Epithelial cell of proximal tubule (primary cell): ENCODE measurements at places on chromosomes 11 and 22. TPM values are rescaled to one million over a fixed set of nuclear protein-coding genes. Genes with fewer than 3 reads are reported as not detected.

The HEPN1 gene
- not detected in 2 replicates for total RNA-seq

The TEX54 gene
- total RNA-seq: not detected in 2 replicates

The VPS37C gene
- 15.7 and 21.5 TPM in 2 replicates for total RNA-seq

The XBP1 gene
- total RNA-seq: 147 and 153 TPM in 2 replicates

The BCO2 gene
- total RNA-seq: 0.29 and 0.52 TPM in 2 replicates

The FGF4 gene
- total RNA-seq: not detected in 2 replicates

The LSP1 gene
- total RNA-seq: 0.58 TPM in 1 of 2 replicates, not detected in the other

DNA sequence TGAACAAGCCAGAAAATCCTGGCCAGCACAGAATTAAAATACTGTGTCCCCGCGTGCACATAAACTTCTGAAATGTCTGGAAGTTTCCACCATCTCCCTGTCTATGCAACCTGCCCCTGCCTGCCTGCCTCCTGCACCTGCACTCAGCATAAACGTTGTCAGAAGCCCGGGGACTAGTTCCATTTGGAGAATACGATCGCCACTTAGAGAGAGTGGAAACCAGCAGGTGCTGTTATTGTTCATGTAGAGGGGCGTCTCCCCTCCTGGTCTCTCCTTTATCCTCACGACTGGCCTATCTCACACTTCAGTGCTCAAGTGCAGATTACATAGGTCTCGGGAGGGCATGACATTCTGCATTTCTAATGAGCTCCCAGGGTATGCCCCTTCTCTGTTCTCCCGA lies 35.6 kb downstream of the MPPED1 start:
- DNase-seq: no peak

DNA sequence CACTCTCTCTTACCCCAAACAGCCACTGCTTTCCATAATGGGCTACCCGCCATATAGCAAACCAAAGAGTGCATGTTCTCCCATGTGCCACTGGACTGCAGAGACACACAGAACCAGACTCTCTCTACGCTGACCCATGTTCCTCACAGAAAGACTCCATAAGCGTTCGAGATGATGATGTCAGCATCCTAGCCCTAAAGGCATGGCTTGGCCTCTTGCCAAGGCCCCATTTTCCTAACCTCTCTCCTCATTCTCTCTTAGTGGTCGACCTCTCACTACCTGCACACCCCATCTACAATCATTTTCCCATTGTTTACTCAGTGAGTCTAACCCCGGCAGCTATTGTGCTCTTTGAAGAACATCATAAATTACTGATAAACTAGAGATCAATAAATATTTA lies 4.9 kb downstream of the NDUFC2 start:
- no peak for DNase-seq

DNA sequence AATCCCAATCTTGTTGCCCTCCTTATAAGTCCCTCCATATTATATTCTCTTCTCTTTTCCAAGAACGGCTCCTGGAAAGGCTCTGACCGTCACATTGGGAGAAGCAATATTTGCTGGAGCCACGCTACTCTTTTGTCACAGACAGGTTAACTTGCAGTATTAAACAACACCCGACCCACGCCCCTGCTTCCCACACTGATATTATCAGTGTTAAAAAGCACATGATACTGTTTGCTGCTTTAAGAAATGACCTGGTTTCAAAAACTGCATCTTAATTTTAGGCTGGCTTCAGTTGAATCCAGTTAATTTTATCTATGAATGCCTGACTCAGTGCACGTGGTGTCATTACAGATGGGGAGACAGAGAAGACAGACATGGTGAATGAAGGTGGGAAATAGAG lies 3.1 kb downstream of the FLI1 start:
- DNase-seq: no peak

- no peak for DNase-seq
These were observed 13.5 kb downstream of the PCSK7 start for GRCh38 chr11:117218133-117218915.

DNA sequence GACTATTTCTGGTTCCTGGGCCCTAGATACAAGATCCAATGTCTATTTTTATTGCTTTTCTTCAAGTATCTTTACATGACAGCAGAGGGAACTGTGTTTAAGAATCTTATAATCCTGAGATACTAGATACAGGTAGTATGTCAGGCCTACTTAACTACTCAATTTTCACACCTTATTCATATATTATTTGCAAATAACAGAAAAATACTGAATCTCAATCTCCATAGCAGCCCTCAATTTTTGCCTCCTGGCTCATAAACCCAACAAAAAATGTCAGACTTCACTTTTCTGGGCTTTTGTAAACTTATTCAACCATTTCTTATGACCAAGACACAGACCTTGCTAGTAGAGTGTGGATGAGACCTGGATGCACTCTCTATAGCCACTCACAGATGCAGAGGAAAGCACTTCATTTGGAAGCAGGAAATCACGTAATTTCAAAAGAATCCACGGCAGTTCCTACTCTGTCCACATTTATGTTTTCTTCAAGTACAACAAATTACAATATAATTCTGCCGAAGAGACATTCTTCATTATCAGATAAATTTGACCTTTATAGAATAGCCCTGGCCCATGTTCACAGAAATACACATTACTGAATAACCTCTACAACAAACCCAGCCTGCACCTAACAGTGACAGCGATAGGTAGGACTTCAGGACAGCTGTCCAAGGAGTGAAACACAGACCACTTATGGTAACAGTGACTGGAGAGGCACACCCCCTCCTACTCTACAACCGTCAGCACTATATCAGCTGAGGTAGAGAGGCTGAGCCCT lies 62.0 kb upstream of the YPEL1 start:
- no peak for DNase-seq

DNA sequence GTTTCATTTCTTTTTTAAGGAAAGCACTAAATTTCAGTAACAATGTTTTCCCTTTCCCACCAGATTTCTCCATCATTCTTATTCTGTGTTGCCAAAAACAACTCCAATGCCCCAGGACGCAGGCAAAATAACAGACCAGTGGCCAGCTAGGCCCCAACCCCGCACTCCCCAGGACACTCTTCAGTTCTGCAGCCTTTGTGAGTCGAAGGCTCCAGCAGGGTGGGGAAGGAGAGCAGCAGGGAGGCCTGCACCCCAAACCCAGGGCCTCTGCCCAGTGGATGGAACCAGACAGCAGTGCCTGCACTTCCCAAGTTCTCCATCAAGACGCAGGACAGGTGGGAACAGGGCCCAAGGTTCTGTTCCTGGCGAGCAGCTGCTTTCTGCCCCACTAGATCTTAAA lies 34.4 kb downstream of the PPP2R1B start:
- no peak for DNase-seq

GRCh38 chr11:50098186-50098725 lies 65.6 kb downstream of the OR4C45 start:
- no peak for DNase-seq

- no peak for DNase-seq
These were observed 664 bp upstream of the LAMTOR1 start for GRCh38 chr11:72103754-72104167.

DNA sequence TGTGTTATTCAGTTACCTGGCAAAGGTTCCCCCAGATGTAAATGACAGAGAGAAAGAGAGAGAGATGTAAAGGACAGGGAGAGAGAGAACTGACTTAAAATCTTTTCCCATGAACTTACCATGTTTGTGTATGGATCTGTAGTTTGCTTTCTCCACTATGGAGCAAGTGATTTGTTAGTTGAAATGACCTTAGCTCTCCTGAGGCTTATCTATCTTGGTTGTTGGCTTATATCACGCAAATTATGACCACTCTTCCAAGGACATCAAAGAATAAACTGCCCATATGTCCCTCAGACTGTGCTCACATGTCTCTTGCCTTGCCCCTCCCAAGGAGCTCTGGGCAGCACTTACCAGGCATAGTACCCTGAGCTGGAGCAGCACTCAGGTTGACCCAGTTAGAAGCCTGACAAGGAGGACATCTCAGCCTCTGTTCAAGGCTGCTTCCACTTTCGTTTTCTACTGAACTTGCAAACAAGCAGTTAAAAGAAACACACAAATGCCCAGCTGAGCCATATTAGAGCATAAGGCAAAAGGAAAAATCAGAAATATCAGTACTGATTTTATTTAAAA lies 95.3 kb upstream of the RCN1 start:
- no peak for DNase-seq

DNA sequence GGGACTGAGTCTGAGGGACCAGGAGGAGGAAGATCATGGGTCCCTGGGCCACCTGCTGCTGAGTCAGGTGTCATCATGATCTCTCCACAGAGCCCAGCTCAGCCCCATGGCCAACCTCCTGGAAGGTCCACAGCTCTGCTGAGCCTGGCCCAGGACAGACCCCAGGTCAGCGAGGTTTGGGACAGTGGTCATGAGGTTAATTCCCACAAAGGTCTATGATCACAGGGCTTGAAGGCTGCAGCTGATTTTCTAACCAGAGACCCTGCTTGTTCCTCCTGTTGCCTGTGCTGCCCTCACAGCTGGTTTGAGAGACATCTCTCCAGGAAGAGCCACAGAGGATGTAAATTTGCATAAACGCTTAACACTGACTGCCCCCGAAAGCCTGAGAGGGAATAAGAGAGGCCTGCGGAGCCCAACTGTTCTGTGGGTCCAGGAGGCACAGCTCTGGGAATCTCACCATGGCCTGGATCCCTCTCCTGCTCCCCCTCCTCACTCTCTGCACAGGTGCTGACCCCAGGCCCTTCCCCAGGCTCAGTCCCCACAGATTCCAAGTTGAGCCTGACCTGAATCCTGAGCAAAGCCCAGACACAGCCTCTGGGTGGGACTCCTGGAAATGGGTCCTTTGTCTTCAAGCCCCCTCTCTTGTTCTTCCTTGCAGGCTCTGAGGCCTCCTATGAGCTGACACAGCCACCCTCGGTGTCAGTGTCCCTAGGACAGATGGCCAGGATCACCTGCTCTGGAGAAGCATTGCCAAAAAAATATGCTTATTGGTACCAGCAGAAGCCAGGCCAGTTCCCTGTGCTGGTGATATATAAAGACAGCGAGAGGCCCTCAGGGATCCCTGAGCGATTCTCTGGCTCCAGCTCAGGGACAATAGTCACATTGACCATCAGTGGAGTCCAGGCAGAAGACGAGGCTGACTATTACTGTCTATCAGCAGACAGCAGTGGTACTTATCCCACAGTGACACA lies 102.8 kb downstream of the GGTLC2 start:
- DNase-seq: no peak
